ENCODE measurements at places on chromosomes 5 and 9. TPM values are rescaled to one million over a fixed set of nuclear protein-coding genes. Genes with fewer than 3 reads are reported as not detected.

CNTNAP3B gene
- total RNA-seq: 35.9 TPM

MCIDAS gene
- total RNA-seq: not detected

PKN3 gene
- 0.41 TPM for total RNA-seq

SLC6A7 gene
- total RNA-seq: 2.9 TPM

PCDHGA11 gene
- 10.6 TPM for total RNA-seq

IL31RA gene
- not detected for total RNA-seq

SLC12A2 gene
- total RNA-seq: 64.0 TPM

C9 gene
- total RNA-seq: under 0.01 TPM

CTXN3 gene
- total RNA-seq: 13.9 TPM

CDH10 gene
- total RNA-seq: 79.9 TPM

ELP1 gene
- 51.8 TPM for total RNA-seq

TGFBI gene
- 4.9 TPM for total RNA-seq

C9orf50 gene
- not detected for total RNA-seq

PCDH12 gene
- 2.4 TPM for total RNA-seq

ZFP37 gene
- 22.8 TPM for total RNA-seq

RMI1 gene
- 12.6 TPM for total RNA-seq

RETREG1 gene
- 73.0 TPM for total RNA-seq

TBC1D2 gene
- 1.2 TPM for total RNA-seq

PCDHA6 gene
- total RNA-seq: 17.1 TPM

TNFSF15 gene
- total RNA-seq: under 0.01 TPM

C1QTNF2 gene
- total RNA-seq: 2.0 TPM

ROPN1L gene
- 1.2 TPM for total RNA-seq

CCDC69 gene
- total RNA-seq: 0.41 TPM

FOXI1 gene
- not detected for total RNA-seq

LHX3 gene
- total RNA-seq: not detected

ARHGAP26 gene
- 7.3 TPM for total RNA-seq

VLDLR gene
- total RNA-seq: 49.7 TPM

CTSL gene
- total RNA-seq: 33.0 TPM

PTGER4 gene
- 1.6 TPM for total RNA-seq

RNF183 gene
- total RNA-seq: not detected

AGXT2 gene
- total RNA-seq: not detected

CDX1 gene
- total RNA-seq: not detected

PTPDC1 gene
- 13.9 TPM for total RNA-seq

PCDHGB1 gene
- 6.1 TPM for total RNA-seq

RPL35 gene
- 884 TPM for total RNA-seq

GALT gene
- 29.3 TPM for total RNA-seq

STPG3 gene
- total RNA-seq: not detected

OR1Q1 gene
- not detected for total RNA-seq

SOX30 gene
- total RNA-seq: under 0.01 TPM

RNF180 gene
- 87.6 TPM for total RNA-seq

GABRA6 gene
- total RNA-seq: under 0.01 TPM

EPB41L4A gene
- 33.8 TPM for total RNA-seq

TIGD6 gene
- total RNA-seq: 4.1 TPM

LCN12 gene
- not detected for total RNA-seq

BTNL8 gene
- not detected for total RNA-seq

LECT2 gene
- not detected for total RNA-seq

GRIN1 gene
- total RNA-seq: 29.8 TPM

All from frontal cortex (tissue), 4 donors.